ENCODE measurements at places on chromosomes 7 and 10.

- no peak for DNase-seq
Measured at GRCh38 chr10:131404886-131405285, 93.4 kb upstream of the TCERG1L start.

DNA sequence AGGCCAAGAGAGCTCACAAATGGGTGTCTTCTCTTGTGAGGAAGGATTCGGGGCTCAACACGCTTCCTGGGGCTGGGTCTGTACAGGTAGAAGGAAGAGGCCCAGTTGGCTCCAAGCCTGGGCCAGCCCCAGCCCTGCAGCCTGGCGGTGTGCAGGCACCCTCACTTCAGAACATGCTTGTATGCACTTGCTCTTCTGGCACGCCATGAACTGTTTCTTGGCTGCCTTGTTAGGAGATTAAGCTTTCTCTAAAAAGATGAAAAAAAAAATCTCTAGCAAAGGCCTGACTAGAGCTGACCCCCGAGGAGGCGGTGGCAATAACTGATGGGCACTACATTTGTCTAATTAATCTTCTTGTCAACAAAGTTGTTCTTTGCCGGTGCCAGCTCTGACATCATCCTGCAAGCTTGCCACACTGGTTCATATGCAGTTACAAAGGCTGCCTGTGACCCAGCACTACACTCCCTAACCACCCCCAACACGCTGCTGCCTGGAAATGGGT, 94.7 kb downstream of the WDR11 start:
- no peak for DNase-seq

- DNase-seq = no peak
Measured at GRCh38 chr10:128938558-128938957, 528.5 kb upstream of the MGMT start.

DNA sequence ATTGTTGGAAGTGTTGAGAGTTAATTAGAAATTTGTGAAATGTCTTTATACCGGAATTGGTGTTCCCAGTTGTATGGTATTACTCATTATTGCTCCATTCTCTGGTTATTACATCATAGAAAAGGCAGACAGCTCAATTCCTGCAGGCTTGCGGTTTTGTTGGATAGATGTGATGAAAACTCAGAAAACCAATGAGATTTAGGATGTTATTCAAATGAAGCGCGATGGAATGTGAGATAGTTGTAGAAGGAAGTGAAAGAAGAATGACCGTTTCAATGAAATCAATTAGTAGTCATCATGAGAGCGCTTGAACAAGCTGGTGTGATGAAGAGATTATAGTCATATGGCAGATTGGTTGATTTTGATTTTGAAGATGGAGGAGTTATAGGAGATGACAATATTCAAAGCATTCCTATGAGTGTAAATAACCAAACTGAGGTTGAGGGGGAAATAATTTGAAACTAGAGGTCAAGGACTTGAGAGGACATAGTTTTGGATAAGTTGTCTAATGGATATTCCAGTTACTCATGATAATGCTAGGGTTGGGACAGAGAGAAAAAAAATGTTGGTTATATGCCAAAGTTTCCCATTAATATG, 991.5 kb downstream of the NRG3 start:
- peak; percentile 0 for DNase-seq

DNA sequence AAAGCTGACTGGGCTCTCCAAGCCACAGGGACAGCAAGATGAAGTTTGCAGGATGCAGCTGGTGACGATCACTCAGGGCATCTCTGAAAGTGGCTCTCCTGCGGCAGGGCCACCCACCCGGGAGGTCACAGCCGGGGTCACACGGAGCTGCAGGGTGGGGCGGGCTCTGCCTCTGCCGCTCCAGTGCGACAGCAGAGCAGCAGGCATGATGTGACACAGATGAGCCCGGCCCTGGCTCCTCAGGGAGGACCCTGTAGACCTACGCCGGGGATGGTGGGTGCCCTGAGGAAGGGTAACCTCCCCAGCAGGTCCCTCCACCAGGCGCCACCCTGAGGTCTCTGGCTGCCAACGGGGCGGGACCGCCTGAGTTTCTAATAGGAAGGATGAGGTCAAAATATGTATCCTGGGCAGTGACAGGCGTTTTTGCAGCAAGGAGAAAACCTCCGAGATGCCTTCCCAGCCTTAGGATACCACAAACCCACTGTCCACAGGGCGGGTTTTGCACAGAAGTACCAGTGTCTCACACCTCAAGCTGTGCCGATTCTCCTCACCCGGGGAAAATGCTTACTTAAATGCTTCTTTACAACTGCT, 114.8 kb upstream of the DIP2C start:
- no peak for DNase-seq

- DNase-seq = no peak
Measured at GRCh38 chr10:119049777-119050176, 20.3 kb downstream of the NANOS1 start.

Data from AG09319 (cell line).